Activated effector memory CD4-positive, alpha-beta T cell treated with anti-CD3 and anti-CD28 coated beads, Interleukin-2, amount 50 U/mL, for 16 hours (primary cell): ENCODE measurements at places on chromosomes 5 and 9.

DNA sequence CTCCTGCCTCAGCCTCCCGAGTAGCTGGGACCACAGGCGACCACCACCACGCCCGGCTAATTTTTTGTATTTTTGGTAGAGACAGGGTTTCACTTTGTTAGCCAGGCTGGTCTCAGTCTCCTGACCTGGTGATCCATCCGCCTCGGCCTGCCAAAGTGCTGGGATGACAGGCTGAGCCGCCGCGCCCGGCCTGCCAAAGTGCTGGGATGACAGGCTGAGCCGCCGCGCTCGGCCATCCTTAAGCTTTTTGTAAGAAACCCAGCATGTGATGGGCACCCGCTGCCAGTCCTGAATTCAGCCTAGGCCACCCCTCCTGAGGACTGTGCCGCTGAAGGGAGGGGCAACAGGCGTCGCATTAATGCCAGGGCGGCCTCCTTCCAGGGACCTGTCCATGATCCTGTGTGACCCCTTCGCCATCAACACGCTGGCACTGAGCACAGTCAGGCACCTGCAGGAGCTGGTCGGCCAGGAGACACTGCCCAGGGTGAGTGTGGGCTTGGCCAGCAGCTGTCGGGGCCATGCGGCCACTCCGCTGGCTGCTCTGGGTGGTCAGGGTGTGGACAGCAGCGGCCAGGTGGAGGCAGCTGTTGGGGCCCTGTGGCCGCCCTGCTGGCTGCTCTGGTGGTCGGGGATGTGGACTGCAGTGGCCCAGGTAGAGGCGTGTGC, 10.5 kb downstream of the NELFB start:
- DNase-seq = no peak

GRCh38 chr5:169027501-169028061, 273.4 kb downstream of the SLIT3 start:
- no peak for DNase-seq

GRCh38 chr5:178234750-178235587, 2.4 kb upstream of the PHYKPL start:
- DNase-seq = peak; percentile 89

GRCh38 chr5:17056141-17056631, 120.1 kb upstream of the MYO10 start:
- DNase-seq = no peak

- DNase-seq = no peak
These were observed 212.2 kb downstream of the SMARCA2 start for GRCh38 chr9:2227144-2227867.

- DNase-seq = no peak
These were observed 4.3 kb upstream of the SPATA6L start for GRCh38 chr9:4670591-4670990.

GRCh38 chr9:106820866-106821265, 42.1 kb upstream of the ZNF462 start:
- DNase-seq = no peak

DNA sequence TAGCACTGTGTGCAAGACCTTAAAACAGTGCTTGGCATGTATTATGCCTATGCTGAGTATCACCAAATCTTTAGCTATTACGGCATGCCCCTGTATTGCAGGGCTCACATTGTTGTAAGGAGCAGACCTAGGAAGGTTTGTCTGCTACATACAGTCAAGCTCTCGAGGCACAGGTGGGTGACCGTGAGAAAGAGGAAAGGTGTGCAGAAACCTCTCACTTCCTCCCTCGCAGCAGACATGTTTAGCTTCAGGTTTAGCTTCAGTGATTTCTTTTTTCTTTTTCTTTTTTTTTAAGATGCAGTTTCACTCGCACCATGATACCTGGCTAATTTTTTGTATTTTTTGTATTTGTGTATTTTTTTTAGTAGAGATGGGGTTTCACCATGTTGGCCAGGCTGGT, 275.8 kb upstream of the RIOK2 start:
- no peak for DNase-seq

GRCh38 chr9:115650768-115651167, 502.8 kb upstream of the PAPPA start:
- DNase-seq = no peak

GRCh38 chr9:87609002-87609401, 111.3 kb downstream of the DAPK1 start:
- no peak for DNase-seq

GRCh38 chr9:82127465-82127864, 138.9 kb downstream of the SPATA31D1 start:
- no peak for DNase-seq

GRCh38 chr5:133397990-133398645, 214.2 kb downstream of the FSTL4 start:
- no peak for DNase-seq

GRCh38 chr9:128863647-128864046, 18.1 kb downstream of the KYAT1 start:
- peak; percentile 95 for DNase-seq

DNA sequence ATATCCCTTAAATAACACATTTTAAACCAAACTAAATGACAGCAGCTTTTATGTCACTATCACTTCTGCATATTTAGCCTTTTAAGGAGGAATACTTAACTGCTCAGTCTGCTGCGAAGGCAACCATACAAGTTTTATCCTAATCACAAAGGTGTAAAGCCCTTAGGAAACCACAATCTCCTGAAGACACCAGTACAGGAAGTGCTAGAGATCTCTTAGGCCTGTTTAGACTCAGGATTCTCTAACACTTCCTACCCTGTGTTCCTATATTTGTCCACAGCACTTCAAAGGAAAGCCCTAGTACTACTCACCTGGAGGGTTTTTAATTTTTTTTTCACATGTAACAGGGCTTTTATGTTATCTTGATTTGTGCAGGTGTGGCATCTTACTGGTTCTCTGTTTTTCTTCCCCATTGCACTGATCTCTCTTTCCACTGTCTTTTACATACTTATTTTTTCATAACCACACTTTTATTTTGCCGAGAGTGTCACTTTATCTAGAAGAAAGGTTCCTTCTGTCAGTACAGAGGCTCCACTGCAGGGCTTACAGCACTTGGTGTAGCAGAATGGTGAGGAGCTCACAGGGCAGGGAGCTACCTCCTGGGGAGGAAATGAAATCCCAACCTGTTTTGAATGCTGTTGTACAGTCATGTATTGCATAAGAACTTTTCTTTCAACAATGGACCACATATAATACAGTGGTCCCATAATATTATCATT, 1060.6 kb upstream of the ACO1 start:
- no peak for DNase-seq

DNA sequence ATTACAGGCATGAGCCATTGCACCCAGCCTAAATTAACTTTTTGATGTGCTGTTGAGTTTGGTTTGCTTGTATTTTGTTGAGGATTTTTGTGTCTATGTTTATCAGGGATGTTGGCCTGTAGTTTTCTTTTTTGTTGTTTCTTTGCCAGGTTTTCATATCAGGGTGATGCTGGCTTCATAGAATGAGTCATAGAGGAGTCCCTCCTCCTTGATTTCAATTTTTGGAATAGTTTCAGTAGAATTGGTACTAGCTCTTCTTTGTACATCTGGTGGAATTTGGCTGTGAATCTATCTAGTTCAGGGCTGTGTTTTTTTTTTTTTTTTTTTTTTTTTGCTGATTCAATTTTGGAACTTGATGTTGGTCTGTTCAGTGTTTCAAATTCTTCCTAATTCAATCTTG, 1164.3 kb upstream of the DMAC1 start:
- DNase-seq = no peak

DNA sequence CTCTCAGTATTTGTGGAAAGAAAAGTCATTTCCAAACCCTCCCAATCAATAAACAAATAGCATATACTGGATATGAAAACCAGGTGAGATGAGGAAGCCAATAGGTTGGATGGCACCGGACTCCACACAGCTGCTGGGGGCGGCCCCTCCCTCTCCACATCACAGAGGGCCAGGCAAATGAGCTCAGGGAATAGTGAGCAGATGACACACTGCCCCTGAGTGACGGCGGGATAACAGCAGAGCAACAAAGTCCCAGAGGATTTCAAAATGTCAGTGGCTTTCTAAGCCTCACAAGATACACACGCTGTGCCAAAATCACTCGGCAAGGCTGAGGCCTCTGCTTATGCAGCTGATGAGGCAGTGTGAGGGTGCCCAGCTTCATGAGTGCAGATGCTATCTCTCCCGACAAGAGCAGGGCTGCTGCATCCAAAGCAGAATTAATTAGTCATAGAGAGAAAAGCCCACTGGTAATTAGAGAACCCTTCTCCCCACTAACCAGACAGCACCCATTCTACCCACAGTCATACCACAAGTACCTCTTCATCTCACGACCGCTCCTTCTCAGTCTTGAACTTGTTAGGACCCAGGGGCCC, 235.0 kb upstream of the NFIL3 start:
- no peak for DNase-seq

GRCh38 chr9:118088090-118088489, 383.9 kb downstream of the TLR4 start:
- no peak for DNase-seq

GRCh38 chr9:126471084-126471624, 142.6 kb upstream of the LMX1B start:
- DNase-seq = peak; percentile 88

GRCh38 chr5:14687023-14687665, 22.6 kb downstream of the OTULIN start:
- DNase-seq = no peak

GRCh38 chr9:133558191-133559126, 24.0 kb downstream of the ADAMTSL2 start:
- no peak for DNase-seq

- DNase-seq = no peak
These were observed 2.5 kb downstream of the TMEM252 start for GRCh38 chr9:68538200-68538599.
